ENCODE measurements at places on chromosomes 12 and 14. TPM values are rescaled to one million over a fixed set of nuclear protein-coding genes. Genes with fewer than 3 reads are reported as not detected.

The CLEC4C gene
- total RNA-seq: not detected

The NOPCHAP1 gene
- total RNA-seq: 3.1 TPM

The KLRF2 gene
- total RNA-seq: not detected

The CBLN3 gene
- 3.4 TPM for total RNA-seq

The IL31 gene
- total RNA-seq: not detected

The CACNA1C gene
- total RNA-seq: 0.16 TPM

All from cardiac atrium fibroblast (primary cell).